Calu3 (cell line): ENCODE measurements at places on chromosomes 6 and 20. TPM values are rescaled to one million over a fixed set of nuclear protein-coding genes. Genes with fewer than 3 reads are reported as not detected.

The CALHM6 gene
- total RNA-seq: 1.4 TPM in 1 of 2 replicates, not detected in the other

The PACRG gene
- 1.5 TPM in 1 of 2 replicates, not detected in the other for total RNA-seq

- no peak for DNase-seq
These were observed 62.5 kb downstream of the RAMACL start for GRCh38 chr6:166523782-166524559.

- DNase-seq: no peak
These were observed 378.7 kb upstream of the ADGRB3 start for GRCh38 chr6:68256391-68256790.

- DNase-seq: no peak
These were observed 25.5 kb downstream of the NPEPL1 start for GRCh38 chr20:58718121-58718563.

- no peak for DNase-seq
These were observed 82.5 kb upstream of the AGPAT4 start for GRCh38 chr6:161356167-161356854.

DNA sequence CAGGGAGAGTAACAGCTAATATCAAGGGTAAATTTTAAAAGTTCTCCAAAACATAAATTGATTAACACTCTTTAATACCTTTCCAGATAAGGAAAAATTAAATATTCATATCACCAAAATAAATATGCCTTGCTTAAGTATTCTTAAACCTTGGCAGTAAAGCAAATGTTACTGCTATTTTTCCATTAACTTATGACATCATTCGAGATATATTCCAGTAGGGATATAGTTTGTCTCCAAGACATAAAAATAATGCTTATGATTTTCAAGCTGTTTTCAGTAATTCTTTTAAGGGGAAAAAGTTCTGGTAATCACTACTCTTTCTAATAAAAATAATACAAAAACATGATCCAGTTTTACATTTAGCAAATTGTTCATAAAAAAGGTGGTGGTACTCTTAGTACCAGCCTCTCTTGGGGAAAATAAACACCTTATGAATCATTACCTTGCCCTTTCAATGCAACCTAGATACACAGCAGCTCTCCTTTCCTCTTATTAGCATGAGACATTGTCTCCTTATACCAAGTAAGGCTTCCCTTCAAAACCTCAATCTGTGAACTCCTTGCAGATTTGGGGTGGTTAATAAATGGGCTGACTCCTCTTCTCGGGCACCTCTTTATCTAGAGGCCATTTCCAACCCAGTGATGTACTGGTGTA lies 31.5 kb upstream of the LTV1 start:
- no peak for DNase-seq

The SNPH gene
- total RNA-seq: 2.0 and 2.4 TPM in 2 replicates

DNA sequence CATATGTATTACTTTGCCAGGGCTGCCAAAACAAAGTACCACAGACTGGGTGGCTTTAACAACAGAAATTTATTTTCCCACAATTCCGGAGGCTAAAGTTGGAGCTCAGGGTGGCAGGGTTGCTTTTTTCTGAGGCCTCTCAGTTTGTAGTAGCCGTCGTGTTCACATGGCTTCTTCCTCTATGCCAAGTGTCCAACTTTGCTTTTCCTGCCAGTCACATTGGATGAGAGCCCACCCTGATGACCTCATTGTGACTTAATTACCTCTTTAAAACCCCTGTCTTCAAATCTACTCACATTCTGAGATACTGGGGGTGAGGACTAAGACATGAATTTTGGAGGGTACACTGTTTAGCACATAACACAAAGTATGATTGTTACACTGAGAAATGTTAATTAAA lies 9.9 kb upstream of the ECT2L start:
- no peak for DNase-seq

The GJA10 gene
- total RNA-seq: not detected in 2 replicates

- no peak for DNase-seq
These were observed 35.0 kb downstream of the NKAIN2 start for GRCh38 chr6:123838505-123839234.

DNA sequence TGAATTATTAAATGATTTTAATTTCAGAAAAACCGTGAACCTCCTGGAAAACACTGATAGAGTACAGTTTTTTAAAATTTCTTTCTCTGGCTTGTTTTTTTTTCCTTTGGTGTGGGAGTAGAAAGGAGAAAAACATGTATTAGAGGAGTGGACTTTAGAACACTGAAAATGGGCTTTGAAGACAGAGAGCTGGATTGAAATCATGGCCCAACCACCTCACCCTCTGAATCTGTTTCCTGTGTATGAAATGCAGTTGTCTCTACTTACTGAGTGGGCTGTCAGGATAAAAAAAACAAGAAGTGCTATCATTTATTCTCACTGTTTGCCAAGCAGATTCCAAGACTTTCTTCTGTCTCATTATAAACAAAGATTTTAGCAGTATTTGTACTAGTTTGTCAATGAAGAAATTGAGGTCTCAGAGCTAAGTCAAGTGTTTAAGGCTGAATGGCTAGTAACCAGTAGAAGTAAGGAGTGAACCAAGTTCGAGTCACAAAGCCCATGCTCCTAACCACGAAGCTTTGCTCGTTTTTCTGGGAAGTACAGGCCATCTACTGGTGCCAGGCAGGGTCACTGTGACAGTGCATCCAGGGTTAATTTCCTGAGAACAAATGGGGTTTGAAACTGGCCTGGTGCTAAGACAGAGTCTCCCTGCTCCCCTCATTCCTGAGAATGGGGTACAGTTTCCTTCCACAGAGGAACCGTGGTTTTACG lies 256.4 kb downstream of the TMEM242 start:
- no peak for DNase-seq

DNA sequence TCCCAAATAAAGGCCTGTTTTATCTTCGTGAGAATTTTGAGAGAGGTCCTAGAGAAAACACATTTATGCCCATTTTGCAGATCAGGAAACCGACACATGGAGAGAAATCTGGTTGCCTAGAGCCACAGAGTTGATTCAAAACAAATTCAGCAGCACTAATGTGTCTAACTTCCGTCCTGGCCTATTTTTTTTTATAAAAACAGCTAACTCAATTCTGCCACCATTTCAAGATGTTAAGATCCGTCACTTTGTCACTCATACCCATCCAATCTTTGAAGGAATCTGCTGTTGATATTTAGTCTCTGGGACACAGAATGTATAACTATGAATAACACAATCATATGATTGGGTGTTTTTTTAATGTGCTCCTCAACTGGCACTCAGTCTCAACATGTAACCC lies 611.1 kb upstream of the ARID1B start:
- DNase-seq: no peak

GRCh38 chr20:61238813-61239212 lies 13.2 kb upstream of the CDH4 start:
- DNase-seq: no peak

DNA sequence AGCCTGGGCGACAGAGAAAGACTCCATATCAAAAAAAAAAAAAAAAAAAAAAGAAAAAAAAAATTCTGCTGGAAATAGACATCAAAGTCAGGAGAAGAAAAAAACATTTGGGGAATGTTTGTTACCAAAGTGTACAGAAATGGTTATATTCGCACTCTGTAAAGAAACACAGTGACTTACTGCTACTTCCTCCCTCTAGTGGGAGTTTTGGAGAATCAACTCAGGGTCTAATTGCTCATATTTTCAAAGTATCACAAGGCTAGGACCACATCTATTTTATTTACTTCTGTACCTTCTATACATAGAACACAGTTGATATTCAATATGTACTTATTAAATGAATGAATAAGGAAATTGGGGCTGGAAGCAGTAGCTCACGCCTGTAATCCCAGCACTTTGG lies 24.4 kb downstream of the ARG1 start:
- no peak for DNase-seq

The PKIB gene
- total RNA-seq: 11.8 and 17.2 TPM in 2 replicates

DNA sequence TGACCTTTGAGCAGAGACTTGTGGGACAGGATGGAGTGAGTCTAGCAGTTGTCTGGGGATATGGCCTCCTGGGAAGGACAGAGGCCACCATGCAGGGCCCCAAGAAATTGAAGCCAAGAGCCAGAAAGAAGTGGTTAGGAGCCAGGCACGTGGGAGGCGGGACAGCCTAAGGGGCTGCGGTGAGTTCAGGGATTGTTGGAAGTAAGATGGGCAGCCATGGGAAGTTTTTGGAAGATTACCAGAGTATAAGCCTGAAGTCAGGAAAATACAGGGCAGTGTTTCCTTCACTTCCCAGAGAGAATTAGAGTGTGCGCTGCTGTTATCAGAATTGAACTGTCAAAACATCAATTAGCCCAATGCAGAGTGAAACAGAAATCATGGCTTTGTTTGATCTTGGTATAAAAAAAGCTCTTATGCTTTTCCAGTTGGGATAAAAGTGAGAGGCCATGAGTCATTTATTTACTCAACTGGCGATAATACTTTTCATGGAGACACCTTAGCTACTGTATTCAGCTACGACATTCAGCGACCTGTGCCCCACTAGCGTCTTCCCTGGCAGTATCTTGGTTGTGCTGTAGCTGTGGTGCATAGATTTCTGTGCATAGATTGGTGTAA lies 66.9 kb downstream of the PHACTR2 start:
- DNase-seq: peak; percentile 3

GRCh38 chr6:128525406-128525805 lies 5.0 kb upstream of the PTPRK start:
- DNase-seq: no peak

DNA sequence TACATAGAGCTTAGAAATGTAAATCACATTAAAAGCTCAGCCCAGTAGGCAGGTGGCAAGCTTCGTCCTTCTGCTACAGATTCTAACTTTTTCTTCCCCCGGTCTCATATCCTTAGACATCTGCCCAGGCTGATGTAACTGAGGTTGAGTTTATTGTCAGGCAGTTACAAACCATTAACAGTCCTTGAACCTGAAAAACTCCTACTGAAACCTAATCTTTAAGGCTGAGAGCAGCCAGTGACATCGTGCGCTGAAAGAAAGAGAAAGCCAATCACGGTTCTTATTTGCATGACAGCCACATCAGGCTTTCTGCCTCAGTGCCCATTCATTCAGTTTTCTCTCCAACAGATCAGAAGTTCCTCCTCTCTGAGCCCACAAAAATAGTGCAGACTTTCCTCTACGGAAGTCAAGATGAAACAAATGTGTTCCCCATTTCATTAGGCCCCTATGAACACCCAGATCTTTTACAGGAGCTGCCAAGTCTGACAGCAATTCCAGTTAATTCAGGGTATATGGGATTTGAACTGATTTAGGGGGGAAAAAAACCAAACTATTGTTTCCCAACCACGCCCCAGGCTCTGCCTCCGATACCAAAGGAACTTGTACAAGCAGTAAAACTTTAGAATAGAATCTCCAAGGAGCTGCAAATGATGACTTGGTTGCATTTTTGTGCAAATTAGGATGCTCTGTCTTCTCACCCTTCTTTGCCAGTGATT lies at the start of gene NHSL1:
NHSL1 (minus strand) TSS at position 192 of the 716 bp plus-strand sequence. CDS start 204 bp downstream, outside the sequence.
- peak; percentile 28 for DNase-seq

DNA sequence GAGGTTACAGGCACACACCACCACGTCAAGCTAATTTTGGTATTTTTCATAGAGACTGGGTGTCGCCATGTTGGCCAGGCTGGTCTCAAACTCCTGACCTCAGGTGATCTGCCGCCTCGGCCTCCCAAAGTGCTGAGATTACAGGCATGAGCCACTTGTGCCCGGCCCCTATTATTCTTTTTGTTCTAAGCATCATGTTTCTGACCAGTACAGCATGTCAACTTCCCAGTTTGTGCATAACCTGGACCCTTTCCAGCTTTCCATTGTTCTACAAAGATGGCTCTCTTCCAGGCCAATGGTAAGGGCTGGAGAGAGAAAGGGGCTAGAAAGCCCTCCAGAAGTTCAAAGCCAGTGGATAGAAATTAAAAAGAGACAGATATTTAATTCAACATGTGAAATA lies 91.3 kb upstream of the TNFAIP3 start:
- DNase-seq: no peak

DNA sequence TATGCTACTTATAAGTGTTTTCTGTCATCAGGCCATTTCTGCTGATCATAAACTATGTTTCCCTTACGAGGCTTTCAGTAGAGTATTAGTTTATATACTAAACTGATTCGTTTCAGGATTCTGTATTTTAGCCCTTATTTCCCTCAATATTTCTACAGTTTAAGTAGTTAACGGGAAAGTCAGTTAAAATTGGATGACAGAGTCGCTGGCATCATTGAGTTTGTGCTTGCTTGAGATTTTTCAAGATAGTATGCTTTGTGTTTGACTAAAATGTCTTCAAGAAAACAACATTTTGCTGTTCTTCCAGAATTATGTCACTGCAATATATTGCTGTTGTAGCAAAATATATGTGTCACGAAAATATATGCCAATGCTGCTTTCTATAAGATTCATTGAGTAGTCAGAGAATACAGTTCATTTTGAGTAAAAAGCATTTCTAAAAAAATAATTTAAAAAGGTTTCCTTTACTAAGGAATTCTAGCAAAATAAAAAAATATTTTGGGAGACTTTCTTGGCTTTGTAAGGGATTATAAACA lies 51.4 kb downstream of the NCOA7 start:
- DNase-seq: no peak

DNA sequence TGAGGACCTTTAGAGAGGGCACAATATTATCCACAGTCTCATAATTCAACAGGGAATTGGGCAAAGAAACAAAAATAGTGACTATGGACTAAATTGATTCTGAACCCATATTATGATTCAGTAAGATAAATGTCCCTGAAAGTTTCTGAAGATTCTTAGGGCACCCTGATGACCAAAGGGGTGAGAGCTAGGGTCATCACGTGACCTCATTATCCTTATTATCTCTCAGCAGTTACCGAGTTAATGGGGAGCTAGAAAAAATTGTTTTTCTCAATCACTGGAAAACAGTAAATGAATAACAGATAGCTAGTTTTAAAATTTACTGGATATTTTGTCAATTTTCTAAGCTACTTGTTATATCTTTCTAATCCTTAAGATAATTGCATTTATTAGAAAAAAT lies 639.5 kb downstream of the PRKN start:
- no peak for DNase-seq

- DNase-seq: no peak
These were observed 135.7 kb downstream of the OR2B2 start for GRCh38 chr6:27776504-27776903.

- DNase-seq: no peak
These were observed 340.5 kb upstream of the SYNCRIP start for GRCh38 chr6:85983032-85983659.

The SIRPD gene
- total RNA-seq: not detected in 2 replicates

GRCh38 chr6:153944201-153944600 lies 94.8 kb upstream of the OPRM1 start:
- DNase-seq: no peak

The TRIM15 gene
- 11.8 and 13.5 TPM in 2 replicates for total RNA-seq

DNA sequence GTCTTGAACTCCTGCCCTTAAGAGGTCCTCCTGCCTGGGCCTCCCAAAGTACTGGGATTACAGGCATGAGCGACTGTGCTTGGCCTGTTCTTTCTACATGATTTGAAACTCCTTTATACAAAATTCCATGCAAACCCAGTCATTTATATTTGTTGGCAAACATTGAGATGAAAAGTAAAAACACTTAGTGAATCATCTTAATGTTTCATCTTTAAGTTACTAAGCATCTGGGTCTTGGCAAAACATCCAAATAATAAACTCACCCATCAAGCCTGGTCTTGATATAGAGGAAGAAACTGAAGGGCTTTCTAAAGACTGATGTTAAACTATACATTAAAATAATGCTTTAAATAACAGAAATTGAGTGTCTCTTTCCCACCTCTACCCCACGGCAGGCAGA lies 95.1 kb downstream of the FUT9 start:
- DNase-seq: no peak
